ENCODE measurements at places on chromosomes 7 and 10. TPM values are rescaled to one million over a fixed set of nuclear protein-coding genes. Genes with fewer than 3 reads are reported as not detected.

GHRHR gene
- polyA plus RNA-seq = 0.43 TPM

GRCh38 chr7:55273186-55273980, 91.8 kb upstream of the LANCL2 start:
- no peak for DNase-seq

JCAD gene
- 34.8 TPM for polyA plus RNA-seq

GRCh38 chr7:13563680-13564079, 425.8 kb downstream of the ETV1 start:
- DNase-seq = no peak

DNA sequence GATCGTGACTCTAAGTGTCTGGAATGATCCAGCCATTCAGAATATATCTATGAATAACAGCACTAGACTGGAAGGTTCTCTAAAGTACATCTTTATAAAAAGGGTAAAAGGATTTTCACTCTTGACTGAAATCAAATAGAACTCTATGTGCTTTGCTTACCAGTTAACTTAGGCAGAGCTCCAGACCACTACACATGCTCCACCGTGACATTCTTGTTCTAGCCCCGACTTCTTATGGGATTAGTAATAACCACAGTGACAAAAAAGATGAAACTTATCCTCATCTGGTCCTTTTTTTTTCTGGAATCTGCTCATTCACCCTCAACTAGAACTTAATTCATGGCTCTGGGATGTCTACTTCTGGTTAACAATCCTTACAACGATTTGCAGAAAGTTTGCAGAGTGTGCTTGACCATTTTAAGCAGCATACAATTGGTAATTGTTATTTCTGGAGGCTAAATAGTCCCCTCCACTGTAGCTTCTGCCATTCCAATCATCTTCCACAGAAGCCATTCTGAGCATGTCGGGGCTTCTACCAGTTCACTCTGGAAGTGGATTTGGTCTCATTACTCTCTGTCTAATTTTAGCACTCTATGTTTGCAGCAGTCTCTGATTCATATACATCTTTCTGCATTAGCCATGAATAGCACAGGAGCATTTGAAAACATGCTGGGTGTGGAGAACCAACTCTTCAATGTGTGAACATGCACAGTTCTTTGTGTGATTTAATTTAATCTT, 163.7 kb upstream of the CDC14C start:
- DNase-seq = no peak

DNA sequence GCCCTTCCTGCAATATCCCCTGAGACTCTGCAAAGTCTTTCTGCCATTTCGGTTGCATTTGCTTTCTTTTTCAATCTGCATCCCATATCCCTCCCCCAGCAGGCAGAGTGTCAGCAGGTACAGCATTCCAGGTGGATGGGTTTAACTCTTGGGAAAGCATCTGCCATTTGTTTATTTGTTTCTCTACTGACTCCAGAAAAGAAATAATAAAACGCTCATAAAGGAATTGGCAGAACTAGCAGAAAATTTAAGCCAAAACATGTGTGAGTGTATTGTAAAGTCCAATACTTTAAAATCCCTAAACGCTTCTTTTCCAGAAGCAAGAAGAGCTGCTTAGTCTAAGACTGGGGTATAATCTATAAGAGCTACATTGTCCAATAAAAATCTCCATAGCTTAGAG, 393.8 kb downstream of the TNS3 start:
- DNase-seq = no peak

DNA sequence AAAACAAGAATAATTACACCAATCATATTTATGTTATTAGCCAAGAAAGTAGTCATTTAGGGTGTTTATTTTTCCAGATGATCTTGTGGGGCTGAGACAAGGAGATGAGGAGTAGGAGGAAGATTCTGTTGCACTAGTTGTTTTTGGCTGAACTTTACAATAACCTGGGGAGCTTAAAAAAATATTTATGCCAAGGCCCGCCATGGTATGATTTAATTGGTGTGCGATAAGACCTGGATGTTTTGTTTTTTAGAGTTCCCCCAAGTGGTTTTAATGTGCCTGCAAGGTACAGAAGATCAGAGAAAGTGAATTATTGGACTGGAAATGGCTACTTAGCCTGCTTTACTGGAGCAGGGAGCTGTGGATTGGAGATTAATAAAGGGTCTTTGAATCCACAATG, 7.1 kb upstream of the ZNF282 start:
- no peak for DNase-seq

- no peak for DNase-seq
Measured at GRCh38 chr10:34764472-34764946, 50.6 kb downstream of the PARD3 start.

- no peak for DNase-seq
Measured at GRCh38 chr7:133310232-133310862, 57.5 kb downstream of the EXOC4 start.

ABCA13 gene
- 0.57 TPM for polyA plus RNA-seq

Measured in left renal cortex interstitium (tissue), 4 donors.